Activated CD8-positive, alpha-beta memory T cell treated with anti-CD3 and anti-CD28 coated beads, Interleukin-2, amount 10 ng/mL, durations not matched to agents 7 days and 5 days (primary cell): ENCODE measurements at places on chromosomes 13 and 19. TPM values are rescaled to one million over a fixed set of nuclear protein-coding genes. Genes with fewer than 3 reads are reported as not detected.

DNA sequence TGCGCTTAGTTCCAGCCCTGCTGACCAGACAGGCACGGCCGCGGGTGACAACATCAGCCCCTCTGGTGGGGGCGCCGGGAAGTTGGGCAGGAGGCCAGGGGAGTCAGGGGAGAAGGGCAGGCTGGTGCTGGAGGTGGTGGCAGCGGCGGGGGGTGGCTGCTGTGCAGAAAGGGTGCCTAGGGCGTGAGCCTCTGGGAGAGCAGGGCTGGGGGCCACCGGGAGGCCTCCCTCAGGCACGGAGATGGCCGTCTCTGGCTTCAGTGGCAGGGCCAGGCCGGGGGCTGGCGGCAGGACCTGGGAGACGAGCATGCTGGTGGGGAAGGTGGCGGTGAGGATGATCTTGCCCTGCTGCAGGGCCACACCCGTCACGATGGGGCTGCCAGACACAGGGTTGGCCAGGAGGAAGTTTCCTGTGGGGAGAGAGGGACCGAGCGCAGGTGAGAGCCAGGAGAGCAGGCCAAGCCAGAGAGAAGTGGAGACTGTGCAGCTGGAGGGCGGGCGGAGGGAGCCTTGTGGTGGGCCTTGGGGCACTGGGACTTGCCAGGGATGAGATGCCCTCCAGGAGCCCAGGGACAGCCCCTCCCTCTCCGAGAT, 3.3 kb downstream of the SIX5 start:
- peaks cover 21% of the 10 kb centered on the region for H3K27me3 ChIP-seq
- no peaks in the 10 kb centered on the region for H3K36me3 ChIP-seq
- H3K4me3 ChIP-seq, result no peak overlapping the region
- H3K27ac ChIP-seq, result no peak overlapping the region
- no peak for DNase-seq

Gene TMEM255B
- 0.87 TPM for total RNA-seq

DNA sequence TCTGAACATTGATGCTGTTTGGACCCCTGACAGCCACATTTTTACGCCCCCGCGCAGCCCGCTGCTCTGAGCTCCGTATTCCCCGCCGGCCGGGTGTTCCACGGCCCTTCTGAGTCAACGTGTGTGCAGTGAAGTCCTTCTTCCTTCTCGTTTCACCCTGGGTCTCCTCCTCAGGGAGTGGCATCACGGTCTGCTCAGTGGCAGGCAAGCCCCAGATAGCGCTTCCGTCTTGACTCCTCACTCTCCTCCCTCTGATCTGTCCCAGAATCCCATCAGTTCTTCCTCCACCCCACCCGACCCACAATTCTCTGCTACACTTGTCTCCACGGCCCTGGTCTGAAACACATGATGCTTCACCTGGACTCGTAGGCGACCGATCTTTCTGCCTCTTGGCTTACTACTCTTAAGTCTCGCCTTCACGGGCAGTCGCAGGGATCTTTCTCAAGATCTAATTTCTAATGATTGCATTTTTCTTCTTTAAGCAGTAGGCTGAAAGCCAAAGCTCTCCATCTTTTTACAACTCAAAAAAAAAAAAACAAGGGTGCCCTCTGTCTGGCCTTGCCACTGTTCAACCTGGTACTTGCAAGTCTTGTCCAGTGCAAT, 33.9 kb downstream of the CCNE1 start:
- peaks cover 19% of the 10 kb centered on the region for H3K27me3 ChIP-seq
- no peaks in the 10 kb centered on the region for H3K36me3 ChIP-seq
- peaks cover 14% of the 10 kb centered on the region for H3K4me1 ChIP-seq
- peak overlapping the region; percentile 86 for H3K4me3 ChIP-seq

Gene HCN2
- total RNA-seq, result 0.75 TPM

DNA sequence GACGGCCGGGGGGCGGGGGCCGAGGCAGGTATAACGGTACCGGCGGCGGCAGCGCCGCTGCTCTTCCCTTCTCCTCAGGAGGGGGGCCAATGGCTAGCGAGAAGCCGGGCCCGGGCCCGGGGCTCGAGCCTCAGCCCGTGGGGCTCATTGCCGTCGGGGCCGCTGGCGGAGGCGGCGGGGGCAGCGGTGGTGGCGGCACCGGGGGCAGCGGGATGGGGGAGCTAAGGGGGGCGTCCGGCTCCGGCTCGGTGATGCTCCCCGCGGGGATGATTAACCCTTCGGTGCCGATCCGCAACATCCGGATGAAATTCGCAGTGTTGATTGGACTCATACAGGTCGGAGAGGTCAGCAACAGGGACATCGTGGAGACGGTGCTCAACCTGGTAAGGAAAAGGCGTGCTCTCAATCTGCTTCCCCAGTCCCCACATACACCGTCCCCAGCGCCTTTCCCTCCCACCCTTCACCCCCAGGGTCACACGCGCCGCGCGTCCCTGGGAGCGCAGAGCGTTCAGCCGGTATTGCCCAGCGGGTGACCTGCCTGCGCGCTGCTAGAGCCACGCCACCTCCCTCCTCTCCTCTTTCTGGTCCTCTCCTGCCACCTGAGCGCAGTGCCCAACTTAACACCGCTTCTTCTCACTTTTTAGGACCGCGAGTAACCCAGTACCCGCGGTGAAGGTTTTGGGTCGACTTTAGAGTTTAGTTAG, 814 bp downstream of the NBEA start:
- no peak for DNase-seq
- H3K27ac ChIP-seq, result peak overlapping the region; percentile 35
- H3K4me1 ChIP-seq, result peaks cover 17% of the 10 kb centered on the region
- H3K36me3 ChIP-seq, result no peaks in the 10 kb centered on the region
- peak overlapping the region; percentile 55 for H3K4me3 ChIP-seq

- peaks cover 3% of the 10 kb centered on the region for H3K4me1 ChIP-seq
- H3K4me3 ChIP-seq, result no peak overlapping the region
- H3K36me3 ChIP-seq, result no peaks in the 10 kb centered on the region
- no peak overlapping the region for H3K27ac ChIP-seq
- peak; percentile 15 for DNase-seq
These were observed 6.2 kb upstream of the CEACAM5 start for GRCh38 chr19:41702171-41702651.

GRCh38 chr13:99433543-99434075, 67.7 kb upstream of the TM9SF2 start:
- no peaks in the 10 kb centered on the region for H3K36me3 ChIP-seq
- DNase-seq, result no peak
- H3K4me1 ChIP-seq, result peaks cover 67% of the 10 kb centered on the region
- H3K4me3 ChIP-seq, result peak overlapping the region; percentile 48
- H3K27ac ChIP-seq, result peak overlapping the region; percentile 88

Gene FGF22
- total RNA-seq, result not detected

GRCh38 chr19:47253467-47253881, 2.9 kb upstream of the CCDC9 start:
- DNase-seq, result no peak
- no peak overlapping the region for H3K4me3 ChIP-seq
- H3K27me3 ChIP-seq, result no peaks in the 10 kb centered on the region
- peaks cover 24% of the 10 kb centered on the region for H3K4me1 ChIP-seq
- no peaks in the 10 kb centered on the region for H3K36me3 ChIP-seq

- H3K27me3 ChIP-seq, result no peaks in the 10 kb centered on the region
- H3K4me1 ChIP-seq, result no peaks in the 10 kb centered on the region
- no peaks in the 10 kb centered on the region for H3K36me3 ChIP-seq
- no peak overlapping the region for H3K4me3 ChIP-seq
These were observed 295.4 kb downstream of the SLITRK6 start for GRCh38 chr13:85503797-85504196.

Gene GIPC3
- 0.23 TPM for total RNA-seq

Gene SIAH3
- not detected for total RNA-seq

DNA sequence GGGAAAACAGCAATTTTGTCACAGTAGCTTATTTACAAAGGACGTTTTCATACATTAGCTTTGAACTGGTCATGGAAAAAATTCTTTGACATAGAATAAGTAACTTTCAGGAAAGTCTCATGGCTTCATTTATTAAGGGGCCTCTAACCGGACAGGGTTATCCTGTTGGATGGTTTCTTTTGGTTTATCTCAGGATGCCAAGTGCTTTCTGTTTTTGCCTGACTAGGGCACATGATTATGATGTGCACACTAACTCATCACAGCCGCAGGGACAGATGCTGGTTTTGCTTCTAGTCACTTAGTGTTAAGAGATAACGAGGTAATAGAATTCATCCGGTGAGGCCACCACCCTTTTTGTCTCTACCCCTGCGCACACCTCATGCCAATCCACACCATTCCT, 53.0 kb downstream of the TGDS start:
- H3K4me1 ChIP-seq, result peaks cover 3% of the 10 kb centered on the region
- no peaks in the 10 kb centered on the region for H3K36me3 ChIP-seq
- no peak overlapping the region for H3K27ac ChIP-seq
- H3K4me3 ChIP-seq, result no peak overlapping the region
- peaks cover 7% of the 10 kb centered on the region for H3K27me3 ChIP-seq
- DNase-seq, result no peak

DNA sequence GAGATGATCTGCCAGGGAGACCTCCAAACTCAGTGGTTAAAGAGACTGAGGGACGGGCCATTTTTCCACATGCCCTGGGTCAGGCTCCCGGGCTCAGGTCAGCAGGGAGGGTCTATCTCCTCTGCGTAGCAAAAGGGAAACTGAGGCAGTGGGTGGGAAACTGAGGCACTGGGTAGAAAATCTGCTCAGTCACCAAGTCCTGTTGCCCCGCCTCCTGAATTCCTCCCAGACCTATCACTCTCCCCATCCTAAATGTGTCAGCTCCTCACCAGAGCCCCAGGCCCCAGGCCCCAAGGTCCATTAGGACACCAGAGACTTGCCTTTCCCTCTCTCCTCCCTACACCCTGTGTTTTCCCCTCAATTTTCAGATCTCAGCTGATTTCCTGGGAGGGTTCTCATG, 2.4 kb downstream of the CD320 start:
- H3K27me3 ChIP-seq, result no peaks in the 10 kb centered on the region
- H3K4me3 ChIP-seq, result no peak overlapping the region
- H3K27ac ChIP-seq, result no peak overlapping the region
- H3K36me3 ChIP-seq, result peaks cover 13% of the 10 kb centered on the region
- H3K4me1 ChIP-seq, result peaks cover 33% of the 10 kb centered on the region
- peak; percentile 37 for DNase-seq

GRCh38 chr19:31099515-31100205, 249.6 kb downstream of the TSHZ3 start:
- no peaks in the 10 kb centered on the region for H3K36me3 ChIP-seq
- no peak overlapping the region for H3K27ac ChIP-seq
- H3K4me3 ChIP-seq, result no peak overlapping the region
- H3K4me1 ChIP-seq, result no peaks in the 10 kb centered on the region

- no peak overlapping the region for H3K27ac ChIP-seq
- H3K27me3 ChIP-seq, result no peaks in the 10 kb centered on the region
- H3K4me3 ChIP-seq, result no peak overlapping the region
- peaks cover 5% of the 10 kb centered on the region for H3K4me1 ChIP-seq
These were observed 67.9 kb downstream of the NDFIP2 start for GRCh38 chr13:79548902-79549301.

GRCh38 chr13:48188601-48189000, 44.4 kb upstream of the ITM2B start:
- H3K4me1 ChIP-seq, result peaks cover 21% of the 10 kb centered on the region
- peaks cover 6% of the 10 kb centered on the region for H3K27me3 ChIP-seq
- no peak overlapping the region for H3K27ac ChIP-seq
- no peak overlapping the region for H3K4me3 ChIP-seq
- peaks cover 2% of the 10 kb centered on the region for H3K36me3 ChIP-seq

- H3K4me1 ChIP-seq, result peaks cover 5% of the 10 kb centered on the region
- H3K36me3 ChIP-seq, result no peaks in the 10 kb centered on the region
These were observed 28.3 kb downstream of the CEBPA start for GRCh38 chr19:33273881-33274662.

DNA sequence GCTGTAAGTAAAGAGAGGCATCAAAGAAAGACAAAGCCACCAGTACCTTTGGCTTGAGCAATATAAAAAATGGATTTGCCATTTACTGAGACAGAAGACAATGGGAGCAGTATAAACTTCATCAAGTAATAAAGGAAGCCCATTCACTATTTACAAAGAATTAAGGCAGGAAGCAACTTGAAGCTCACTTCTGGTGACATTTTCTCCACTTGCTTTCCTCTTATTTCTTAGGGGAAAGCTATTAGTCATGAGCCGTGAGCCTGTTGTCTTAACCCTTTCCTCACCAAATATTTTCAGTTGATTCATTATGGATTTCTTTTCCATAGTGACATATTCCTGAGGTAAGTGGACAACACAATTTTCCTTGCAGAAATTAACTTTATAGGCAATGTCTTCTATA, 156.8 kb downstream of the DNAJC3 start:
- H3K27ac ChIP-seq, result no peak overlapping the region
- DNase-seq, result no peak
- H3K36me3 ChIP-seq, result no peaks in the 10 kb centered on the region
- H3K27me3 ChIP-seq, result peaks cover 16% of the 10 kb centered on the region
- H3K4me1 ChIP-seq, result no peaks in the 10 kb centered on the region

Gene PSG3
- not detected for total RNA-seq

Gene FBXO27
- total RNA-seq, result 0.19 TPM

DNA sequence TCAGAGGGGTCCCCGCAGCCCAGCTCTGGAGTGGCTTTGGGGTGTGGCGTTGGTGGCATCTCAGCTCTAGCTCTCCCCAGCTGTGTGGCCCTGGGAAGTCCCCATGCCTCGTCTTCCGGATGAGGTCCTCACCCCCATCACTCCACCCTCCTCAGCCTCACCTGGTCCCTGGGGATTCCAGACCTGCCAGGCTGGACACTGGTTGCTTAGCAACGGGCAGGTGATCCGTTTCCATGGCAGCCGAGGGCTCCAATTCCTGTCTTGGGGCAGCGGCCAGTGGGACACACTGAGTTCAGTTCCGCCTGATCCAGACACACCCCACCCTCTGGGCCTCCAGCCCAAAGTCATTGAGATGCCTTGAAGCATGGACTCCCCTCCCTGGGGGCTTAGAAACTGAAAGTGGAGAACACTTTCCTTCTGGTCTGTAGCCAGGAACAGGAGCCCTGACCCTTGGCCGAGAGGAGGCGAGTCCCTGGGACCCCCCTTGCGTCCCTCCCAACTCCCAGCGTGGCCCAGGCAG, 7.7 kb upstream of the MISP start:
- H3K27ac ChIP-seq, result no peak overlapping the region
- peaks cover 2% of the 10 kb centered on the region for H3K36me3 ChIP-seq
- H3K4me3 ChIP-seq, result no peak overlapping the region
- no peaks in the 10 kb centered on the region for H3K4me1 ChIP-seq
- H3K27me3 ChIP-seq, result no peaks in the 10 kb centered on the region

DNA sequence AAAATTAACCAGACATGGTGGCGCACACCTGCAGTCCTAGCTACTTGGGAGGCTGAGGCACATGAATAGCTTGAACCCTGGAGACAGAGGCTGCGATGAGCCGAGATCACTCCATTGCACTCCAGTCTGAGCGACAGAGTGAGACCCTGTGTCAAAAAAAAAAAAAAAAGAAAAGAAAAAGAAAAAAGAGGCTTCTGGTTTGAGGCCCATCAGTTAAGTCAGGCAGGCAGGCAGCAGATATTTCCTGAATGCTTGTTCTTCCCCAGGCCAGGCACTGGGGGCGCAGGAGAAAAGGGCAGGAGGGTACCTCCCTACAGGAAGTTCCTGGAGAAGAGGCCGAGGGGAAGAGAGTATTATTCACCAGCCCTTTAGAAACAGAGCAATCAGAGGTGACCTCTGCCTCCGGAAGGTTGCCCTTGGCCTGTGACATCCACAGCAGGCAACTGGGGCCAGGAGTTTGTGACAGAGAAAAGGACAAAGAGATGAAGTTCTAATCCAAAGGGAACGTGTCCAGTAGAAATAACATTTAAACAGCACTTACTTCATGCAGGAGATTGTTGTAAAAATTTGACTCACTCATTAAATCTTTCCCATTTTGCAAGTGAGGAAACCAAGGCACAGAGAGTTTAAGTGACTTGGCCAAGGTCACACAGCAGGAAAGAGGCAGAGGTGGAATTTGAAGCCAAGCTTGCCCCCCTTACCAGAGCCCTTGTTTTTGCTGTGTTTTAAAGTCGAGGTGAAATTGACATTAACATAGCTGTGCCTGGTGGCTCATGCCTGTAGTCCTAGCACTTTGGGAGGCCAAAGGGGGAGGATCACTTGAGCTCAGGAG, 4.3 kb upstream of the RLN3 start:
- peaks cover 7% of the 10 kb centered on the region for H3K4me1 ChIP-seq
- H3K36me3 ChIP-seq, result no peaks in the 10 kb centered on the region
- peaks cover 3% of the 10 kb centered on the region for H3K27me3 ChIP-seq
- no peak for DNase-seq
- H3K4me3 ChIP-seq, result no peak overlapping the region
